Temporal lobe (tissue), 4 donors: ENCODE measurements at places on chromosomes 1 and 21. TPM values are rescaled to one million over a fixed set of nuclear protein-coding genes. Genes with fewer than 3 reads are reported as not detected.

The KRTAP19-1 gene
- total RNA-seq, result not detected

The OR6N2 gene
- total RNA-seq, result not detected

The DIO1 gene
- not detected for total RNA-seq

The DMRTA2 gene
- 3.2 TPM for total RNA-seq

The PRCC gene
- 26.3 TPM for total RNA-seq
